ENCODE measurements at places on chromosomes 11 and 22. TPM values are rescaled to one million over a fixed set of nuclear protein-coding genes. Genes with fewer than 3 reads are reported as not detected.

Gene ADM2
- 2.2 TPM for total RNA-seq

Gene HOATZ
- not detected for total RNA-seq

Gene ADAMTS15
- 98.2 TPM for total RNA-seq

Gene ANO9
- total RNA-seq, result 12.8 TPM

Gene CNIH2
- 1.6 TPM for total RNA-seq

Gene TMEM45B
- total RNA-seq, result 17.3 TPM

Gene MRGPRX4
- total RNA-seq, result not detected
